Activated CD8-positive, alpha-beta memory T cell treated with anti-CD3 and anti-CD28 coated beads, Interleukin-2, amount 50 U/mL, for 4 hours (primary cell): ENCODE measurements at places on chromosomes 13 and 19.
A peak's percentile ranks its signal among the peaks of the same experiment; 100 is the strongest.

DNA sequence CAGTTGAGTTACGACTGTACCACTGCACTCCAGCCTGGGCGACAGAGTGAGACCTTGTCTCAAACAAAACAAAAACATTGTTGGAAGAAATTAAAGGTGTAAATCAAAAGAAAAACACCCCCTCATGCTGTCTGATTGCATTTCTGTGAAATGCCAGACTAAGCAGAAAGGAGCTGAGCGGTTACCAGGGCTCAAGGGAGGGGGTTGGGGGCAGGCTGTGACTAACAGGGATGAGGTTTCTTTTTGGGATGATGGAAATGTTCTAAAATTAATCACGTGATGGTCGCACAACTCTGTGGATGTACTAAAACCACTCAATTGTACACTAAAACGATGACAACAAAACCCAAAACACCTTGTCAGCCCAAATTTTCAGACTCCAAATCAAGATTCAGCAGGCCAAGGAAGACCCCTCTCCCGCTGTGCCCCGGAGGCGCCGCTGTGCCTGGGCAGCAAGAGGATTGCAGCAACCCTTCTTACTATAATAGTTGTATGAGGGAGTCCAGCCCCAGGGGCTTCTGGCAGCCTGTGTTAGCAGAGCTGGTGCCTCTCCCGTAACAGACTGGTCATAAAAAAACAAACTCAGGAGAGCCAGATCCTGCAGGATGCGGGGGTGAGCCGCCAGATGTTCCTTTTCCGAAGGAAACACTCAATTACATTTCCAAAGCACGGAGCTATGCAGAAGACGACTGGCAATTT, 20.9 kb downstream of the CAPS start:
- no peak for DNase-seq

DNA sequence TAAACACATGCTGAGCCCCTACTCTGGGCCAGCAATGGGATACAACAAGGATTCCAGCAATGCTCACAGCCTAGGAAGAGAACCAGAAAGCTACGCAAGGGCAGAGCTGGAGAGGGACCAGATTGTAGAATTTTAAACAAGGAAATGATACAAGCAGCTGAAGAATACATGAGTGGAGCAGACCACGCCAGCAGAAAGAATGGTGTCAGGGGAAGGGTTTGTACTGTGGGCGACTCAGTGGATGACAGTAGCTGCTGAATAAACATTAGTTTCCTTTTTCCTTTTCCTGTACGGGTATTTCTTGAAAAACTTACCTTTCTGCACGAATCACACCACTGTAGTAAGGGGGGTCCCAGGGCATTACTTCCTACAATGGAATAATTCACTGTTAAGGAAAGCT, 30.7 kb downstream of the MIPEP start:
- no peak for DNase-seq

DNA sequence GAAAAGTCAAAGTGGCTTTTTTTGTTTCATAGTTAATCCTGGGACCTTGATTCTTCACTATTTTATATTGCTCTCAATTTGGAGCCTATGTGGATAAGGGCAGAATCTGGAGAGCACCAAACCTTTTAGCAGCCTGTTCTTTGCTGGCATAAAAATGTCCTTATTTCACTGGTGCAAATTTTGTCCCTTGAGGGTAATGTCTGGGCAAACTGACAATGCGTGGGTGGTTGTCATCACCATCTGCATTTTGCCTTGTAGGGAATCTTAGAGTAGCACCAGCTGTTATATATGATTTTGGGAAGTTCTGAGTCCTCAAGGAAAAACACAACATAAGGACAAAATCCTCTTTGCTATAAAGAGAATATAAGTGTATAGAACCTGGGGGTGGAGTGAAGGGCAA, 336.9 kb upstream of the HTR2A start:
- no peak for DNase-seq

DNA sequence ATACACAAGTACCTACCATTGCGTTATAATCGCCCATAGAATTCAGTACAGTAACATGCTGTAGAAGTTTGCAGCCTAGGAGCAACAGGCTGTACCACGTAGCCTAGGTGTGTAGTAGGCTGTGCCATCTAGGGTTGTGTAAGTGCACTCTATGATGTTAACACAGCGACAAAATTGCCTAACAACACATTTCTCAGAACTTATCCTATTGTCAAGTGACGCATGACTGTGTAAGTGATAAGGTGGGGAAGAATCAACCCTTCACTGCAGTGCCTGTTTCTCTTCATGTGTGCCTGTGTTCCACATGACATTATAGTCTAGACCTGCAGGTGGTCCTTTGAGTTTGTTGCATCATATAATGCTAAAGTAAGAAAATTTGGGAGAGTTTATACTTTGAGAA, 94.0 kb downstream of the PCDH9 start:
- no peak for DNase-seq

DNA sequence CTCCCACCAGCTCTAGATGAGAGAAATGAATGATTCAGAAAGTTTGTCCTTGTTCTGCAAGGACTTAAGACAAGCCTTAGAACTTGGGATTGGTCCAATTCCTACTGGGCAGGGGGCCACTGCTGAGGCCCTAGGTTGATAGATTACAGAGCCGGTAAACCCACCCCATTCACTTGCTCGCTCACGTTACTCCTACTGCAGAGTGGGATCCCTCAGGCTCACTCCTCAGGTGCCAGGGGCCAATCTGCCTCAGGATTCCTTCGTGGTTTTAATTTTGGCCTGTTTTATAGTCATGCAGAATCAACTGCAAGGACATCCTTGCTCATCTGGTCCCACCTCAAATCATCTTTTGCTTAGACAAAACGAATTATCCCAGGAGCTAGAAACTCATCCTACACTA, 59.0 kb downstream of the SERP2 start:
- no peak for DNase-seq

GRCh38 chr13:114166381-114167131, 12.5 kb upstream of the CFAP97D2 start:
- DNase-seq: no peak

DNA sequence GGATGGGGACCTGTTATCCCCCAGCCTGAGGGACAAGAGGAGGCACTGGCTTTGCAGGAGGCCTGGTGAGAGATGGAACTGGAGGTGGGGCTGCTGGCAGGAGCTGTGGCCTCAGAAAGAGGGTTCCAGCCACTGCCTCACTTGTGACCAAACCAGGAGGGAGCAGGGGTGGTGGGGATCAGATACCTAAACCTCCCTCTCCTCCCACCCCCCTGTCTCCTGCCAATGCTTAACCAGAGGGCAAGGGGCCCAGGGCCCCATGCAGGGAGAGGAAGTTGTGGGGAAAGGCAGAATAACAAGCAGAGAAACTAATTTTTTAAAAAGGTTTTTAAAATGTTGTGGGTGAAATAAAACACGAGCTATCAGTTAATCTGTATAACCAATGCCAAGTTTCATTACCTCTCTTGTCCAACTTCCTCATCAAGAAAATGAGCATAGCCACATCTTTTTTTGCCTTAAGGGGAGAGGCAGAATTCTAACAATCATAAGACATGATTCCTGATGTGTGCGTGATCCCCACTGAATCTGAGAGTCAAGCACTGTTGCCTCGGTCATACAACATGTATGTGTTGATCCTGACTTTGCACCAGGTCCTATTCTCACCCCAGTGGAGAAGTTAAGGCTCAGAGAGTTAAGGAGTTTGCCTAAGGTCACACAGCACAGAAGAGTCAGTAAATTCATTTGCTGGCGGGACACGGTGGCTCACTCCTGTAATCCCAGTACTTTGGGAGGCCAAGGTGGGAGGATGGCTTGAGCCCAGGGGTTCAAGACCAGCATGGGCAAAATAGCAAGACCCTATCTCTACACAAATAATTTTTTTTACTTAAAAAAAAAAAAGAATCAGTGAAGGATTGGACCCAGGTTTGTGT, 12.9 kb downstream of the FXYD5 start:
- no peak for DNase-seq

DNA sequence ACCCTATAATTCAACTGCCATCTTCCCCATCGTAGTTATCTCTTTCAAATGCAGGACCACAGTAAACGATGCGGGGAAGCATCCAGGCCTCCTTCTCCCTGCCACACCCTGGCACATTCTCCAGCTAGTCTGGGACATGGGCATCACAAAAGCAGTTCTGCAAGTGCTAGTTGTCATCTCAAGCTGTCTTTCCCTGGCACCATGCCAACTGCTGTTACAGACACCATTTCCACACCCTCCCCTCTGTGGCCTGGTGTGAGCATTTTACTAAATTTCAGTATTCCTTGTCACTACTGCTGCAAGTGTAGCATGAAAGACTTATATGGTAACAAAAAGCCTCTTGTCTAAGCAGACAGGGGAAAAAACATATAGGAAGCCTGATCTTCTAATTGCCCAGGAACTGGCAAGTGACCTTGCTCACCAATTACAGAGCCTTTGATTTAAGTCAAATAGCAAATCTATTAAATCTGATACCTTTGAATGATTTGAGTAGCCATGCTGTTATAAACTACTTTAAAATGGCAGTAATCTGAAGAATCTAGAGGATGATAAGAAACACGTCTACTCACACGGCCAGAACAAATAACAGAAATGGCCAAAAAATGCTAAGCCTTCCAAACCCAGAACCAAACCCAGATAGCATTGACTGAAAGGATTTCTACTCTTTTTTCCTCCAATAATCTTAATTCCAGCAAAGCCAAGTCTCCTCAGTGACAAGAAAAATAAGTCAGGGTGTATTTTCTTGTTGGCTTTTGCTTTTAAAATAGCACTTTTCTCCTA, 179.0 kb downstream of the NUFIP1 start:
- DNase-seq: no peak

- no peak for DNase-seq
Measured at GRCh38 chr13:108957369-108958012, 328.1 kb downstream of the MYO16 start.

DNA sequence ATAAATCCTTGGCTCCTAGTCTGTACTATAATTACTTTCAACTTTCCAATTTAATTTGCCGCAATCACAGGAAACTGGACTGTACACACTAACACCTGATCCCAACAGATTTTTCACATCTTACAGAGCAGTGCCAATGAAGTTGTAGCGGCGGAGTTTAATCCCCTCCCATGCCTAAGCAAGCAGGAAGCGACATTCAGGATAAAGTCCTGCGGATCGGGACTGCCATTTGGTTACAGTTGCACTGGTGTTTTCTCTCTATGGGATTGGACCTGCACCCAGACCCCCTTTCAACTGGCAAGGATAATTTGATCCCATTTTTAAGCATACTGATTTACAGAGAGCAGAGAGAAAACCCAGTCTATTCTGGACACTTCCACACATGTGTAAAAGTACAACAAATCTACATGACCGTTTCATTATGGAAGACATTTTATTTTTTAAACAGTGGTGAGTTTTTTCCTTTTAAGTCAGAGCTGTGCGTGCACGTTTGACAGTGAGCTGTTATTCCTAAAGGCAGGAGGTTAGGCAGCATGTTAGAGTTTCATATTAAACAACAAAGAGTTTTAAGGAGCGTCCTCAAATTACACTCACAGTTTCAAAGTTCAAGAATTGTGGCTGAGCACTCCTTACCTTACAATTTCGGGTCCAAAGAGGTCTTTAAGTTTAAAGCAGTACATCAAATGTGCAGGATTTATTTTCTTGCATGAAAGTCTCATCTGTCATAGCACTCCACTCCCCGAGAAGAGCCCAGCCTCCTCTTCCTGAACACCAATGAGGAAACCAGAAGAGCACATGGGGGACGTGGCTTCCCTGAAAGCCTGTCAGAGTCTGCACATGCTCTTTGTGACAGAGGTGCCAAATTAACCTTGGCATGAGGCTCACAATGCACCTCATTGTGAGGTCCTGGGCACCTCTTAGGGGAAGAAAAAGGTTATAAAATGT, 141.6 kb upstream of the RFC3 start:
- no peak for DNase-seq

DNA sequence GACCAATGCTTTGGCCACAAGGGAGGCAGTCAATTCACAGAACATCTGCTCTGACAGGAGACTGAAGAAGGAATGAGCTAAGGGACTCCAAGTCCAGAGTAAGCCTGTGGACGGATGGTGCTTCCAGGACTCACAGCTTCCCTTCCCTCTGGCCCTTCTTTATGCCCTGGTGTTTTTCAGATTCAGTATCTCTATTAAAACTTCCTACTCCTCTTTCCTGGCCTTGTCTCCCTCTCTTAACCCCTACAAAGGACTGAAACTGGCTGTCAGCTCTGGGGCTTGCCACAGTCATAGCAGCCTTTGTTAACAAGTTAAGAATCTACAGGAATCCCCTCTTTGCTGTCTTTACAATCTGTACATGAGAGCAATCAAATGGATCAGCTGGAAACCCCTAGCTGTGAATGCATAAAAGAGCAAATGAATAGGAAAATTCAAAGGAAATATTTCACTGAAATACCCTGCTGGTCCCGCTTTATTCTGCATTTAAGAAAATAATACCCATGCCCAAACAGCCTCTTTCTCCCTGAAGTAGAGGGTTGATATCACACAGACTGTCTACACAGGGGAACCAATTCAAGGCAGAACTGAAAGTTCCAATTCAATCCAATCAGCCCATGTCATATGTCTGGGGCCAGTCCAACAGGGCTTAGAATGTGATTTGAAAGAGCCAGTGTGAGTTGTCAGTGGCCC, 192.3 kb downstream of the MZT1 start:
- no peak for DNase-seq

DNA sequence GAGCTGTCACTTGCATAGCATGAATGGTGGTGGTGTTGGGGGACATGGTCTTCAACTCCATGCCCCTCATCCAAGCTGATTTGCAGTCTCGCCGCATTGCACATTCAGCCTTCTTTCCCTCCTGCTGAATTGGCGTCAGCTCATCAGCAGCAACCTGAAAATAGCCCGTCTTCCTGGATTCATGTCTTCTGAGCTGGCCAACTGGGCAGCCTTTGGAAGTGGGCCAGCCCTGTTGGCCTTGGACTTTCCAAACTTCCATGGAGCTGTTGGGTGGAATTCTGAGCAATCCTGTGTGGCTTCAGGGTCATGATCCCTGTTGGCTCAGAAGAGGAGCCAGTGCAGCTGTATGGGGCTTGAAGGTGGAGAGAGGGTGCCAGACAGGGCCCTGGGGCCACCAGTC, 68.8 kb downstream of the ZNF536 start:
- no peak for DNase-seq

- DNase-seq: no peak
Measured at GRCh38 chr19:17620696-17621095, 65.2 kb downstream of the COLGALT1 start.

DNA sequence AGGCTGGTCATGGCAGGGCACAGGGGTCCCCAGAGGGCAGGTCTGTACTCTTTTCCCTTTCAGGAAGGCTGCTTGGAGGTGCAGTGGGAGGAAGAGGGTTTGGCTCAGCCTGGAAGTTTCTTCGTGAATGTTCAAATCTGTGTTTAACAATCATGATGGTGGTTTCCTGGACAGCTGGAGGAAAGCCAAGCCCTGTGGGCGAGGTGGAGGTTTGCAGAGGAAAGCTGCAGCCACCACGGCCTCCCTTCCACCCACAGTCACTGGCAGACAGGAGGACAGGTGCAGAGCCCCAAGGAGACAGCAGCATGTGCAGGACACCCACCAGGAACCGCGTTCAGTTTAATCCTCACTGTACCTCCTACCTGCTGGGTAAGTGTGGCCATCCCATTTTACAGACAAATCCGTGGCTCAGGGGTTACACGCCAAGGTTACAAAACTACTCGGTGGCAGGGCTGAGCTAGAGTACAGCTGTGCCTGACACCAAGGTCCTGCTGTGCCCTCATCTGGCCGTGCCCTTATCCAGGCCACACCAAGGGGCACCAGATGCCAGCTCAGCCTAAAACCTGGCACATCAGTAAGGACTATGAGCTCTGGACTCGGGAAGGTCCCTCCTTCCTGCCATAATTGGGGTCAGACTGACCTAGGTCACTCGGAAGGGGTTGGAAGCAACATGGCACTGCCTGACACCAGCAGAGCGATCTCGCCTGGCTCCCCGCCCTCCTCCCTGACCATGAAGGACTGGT, 34.1 kb downstream of the SUGP2 start:
- no peak for DNase-seq

- DNase-seq: no peak
Measured at GRCh38 chr13:20431687-20432384, 93.8 kb downstream of the CRYL1 start.

GRCh38 chr19:10290876-10291553, 1.3 kb downstream of the ICAM5 start:
- DNase-seq: peak; percentile 68
